T-helper 2 cell (primary cell): ENCODE measurements at places on chromosomes 7 and 10.

DNA sequence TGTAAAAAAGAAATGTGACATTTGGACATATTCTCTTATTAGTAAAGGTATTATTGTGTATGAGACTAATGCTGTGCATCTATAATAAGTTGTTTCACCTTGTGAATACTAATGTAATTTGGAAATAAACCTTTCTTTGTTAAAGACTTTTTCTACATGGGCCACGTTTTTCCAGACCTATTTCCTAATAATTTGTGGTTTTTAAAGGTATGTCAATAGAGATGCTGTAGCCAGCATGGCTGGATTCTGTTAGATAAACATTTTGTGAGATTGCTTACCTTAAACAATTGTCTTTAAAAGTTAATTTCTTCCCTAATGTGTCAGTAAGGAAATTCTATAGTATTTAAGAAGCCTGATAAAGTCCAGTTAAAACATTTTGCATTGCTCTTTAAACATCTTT, 56.0 kb downstream of the KAT6B start:
- no peak for DNase-seq

DNA sequence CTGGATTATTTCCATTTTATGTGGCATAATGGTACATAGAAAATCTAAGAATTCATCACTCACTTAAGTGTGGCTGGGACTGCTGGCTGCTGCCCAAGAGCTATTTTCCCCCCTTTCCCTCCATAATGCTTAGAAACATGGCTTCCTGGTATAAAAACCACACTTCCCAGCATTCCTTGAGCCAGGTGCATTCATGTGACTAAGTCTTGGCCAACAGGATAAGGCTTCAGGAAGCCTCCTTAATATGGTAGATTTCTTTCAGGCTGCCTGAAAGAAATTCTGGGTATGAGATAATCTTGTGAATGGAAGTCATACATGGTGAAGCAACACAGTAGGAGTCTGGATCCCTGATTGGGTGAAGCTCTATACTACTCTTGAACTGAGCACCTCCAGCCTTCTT, 178.0 kb downstream of the JAZF1 start:
- no peak for DNase-seq

DNA sequence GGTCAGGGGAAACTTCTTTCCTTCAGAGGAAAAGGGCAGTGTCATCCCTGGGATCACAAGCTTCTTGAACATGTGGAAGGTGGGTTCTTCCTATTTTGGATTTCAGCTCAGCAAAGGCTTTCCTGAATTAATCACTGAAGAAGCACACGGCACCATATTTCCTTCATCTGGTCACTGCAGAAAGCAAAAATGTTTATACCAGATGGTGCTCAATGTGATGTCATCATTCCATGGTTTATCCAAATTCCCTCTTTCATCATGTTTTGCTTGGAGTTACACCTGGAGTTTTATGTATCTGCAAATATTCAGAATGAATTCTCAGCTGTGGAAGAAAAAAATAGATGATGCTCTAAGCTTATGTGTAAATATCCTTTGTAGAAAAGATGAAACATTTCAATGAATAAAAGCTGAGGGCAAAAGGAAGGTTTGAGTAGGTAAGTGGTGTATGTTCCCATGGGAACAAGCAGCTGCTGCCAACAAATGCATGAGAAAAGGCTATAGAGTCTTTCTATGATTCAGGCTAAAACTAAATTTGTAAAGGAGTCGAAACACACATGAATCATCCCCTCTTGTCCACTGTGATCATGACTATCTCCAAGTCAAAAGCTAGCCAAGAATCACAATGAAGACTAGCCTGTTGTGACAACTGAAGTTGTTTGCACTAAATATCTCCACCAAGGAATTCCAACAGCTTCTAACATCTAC, 26.9 kb upstream of the BPGM start:
- no peak for DNase-seq

DNA sequence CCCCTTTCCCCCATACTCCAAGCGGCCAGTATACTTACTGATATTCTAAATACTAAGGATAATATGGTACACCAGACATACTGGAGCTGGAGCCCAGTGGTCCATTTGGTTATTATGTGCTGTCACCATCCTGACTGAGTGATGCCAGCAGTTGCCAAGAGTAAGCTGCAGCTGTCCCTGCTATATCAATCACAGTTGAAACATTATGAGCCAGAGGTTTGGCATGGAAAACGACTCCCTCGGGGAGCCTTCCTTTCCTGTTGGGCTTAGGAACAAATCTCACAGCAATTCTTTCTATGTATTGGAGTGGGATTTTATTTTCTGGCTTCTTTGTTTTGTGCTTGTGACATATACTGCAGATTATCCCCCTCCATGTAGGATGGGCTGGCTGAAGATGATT, 32.6 kb downstream of the STRIP2 start:
- no peak for DNase-seq

GRCh38 chr10:98096316-98096715, 38.1 kb upstream of the R3HCC1L start:
- no peak for DNase-seq

DNA sequence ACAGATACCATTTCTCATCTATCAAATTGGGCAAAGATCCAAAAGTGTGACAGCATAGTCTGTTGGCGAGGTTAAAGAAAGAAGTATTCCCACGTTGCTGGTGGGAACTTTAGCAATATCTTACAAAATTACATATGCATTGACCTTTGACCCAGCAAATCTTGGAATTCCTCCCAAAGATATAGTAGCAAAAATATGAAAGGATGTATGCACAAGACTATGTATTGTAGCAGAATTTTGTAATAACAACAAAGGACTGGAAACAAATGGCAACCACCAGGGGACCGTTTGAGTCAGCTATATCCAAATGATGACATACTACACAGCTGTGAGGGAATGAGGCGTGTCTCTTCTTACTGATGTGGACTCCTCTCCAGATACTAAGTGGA, 50.2 kb downstream of the KCNH2 start:
- no peak for DNase-seq

- no peak for DNase-seq
Measured at GRCh38 chr7:148135116-148135515, 455.4 kb upstream of the C7orf33 start.

DNA sequence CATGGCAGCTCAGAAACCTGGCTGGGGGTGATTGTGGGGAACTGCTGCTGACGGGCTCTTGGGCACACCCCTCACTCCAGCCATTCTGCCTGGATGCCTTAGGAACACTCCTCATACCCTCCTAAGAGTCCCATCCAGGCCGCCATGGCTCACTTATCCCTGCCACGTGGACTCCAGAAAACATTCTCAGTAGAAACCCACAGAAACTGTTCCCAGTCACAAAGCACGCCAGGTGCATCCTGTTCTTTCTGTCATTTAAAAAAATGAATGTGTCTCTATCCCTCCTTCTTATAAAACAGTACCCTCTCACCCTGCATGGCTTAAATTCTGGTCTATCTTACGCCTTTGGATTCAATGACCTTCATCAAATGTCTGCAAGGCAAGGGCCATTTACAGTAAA, 177.7 kb downstream of the CUX1 start:
- no peak for DNase-seq

- DNase-seq: no peak
Measured at GRCh38 chr10:6013413-6014192, 36.3 kb upstream of the IL15RA start.

DNA sequence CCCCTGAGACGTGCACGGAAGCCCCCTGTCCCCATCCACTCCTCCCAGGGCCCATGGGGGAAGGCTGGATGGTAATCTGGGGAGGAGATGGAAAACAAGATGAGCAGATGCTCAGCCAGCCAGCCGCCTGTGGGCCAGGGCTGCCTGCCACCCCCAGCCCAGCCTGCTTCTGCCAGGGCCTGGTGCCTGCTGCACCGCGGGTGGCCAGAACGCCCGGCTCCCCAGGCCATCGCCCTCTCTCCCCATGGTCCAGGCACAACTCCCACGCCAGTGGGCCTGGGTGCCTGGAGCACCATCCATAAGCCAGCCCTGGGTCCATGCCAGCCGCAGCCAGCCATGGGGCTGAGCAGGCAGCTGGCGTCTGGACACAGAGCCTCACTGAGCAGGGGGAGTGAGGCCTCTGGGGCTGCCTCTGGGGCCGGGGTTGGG, 57.2 kb upstream of the ELN start:
- DNase-seq: no peak

- DNase-seq: no peak
Measured at GRCh38 chr7:104903044-104903443, 111.0 kb upstream of the KMT2E start.

DNA sequence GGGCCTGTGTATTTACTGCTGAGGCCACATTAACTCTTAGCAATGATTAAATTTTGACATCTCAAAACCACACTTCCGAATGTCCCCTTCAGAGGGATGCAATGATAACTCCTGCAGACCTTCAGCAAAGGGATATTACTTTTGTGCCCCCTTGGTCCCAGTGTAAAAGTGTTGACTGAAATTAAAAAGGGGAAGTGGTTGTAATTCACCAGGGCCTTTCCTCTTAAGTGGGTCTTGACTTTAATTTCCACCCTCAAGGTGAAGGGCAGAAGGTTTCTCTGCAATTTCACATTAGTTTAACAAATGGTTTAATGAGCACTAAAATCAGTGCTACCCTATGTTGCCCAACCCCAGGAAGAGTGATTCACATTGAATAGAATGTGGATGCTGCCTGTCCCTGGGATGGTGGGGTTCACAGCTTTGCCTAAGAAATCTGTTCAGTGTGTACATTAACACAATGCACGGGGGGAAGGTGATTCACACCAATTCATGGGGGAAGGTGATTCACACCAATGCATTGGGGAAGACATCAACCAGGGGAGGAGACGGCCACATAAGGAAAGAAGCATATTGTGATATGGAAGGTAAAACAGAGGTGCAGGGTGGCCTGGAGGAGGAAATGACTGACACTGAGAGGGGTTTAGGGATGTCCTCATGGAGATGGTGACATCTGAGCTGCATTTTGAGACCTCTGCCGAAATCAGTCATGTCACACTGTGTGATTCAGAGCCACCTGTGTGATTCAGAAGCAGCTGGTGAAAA, 19.4 kb upstream of the TNS3 start:
- DNase-seq: no peak

GRCh38 chr10:78909221-78909620, 159.5 kb upstream of the ZMIZ1 start:
- DNase-seq: no peak

GRCh38 chr7:93957767-93958166, 36.2 kb downstream of the GNG11 start:
- DNase-seq: no peak

DNA sequence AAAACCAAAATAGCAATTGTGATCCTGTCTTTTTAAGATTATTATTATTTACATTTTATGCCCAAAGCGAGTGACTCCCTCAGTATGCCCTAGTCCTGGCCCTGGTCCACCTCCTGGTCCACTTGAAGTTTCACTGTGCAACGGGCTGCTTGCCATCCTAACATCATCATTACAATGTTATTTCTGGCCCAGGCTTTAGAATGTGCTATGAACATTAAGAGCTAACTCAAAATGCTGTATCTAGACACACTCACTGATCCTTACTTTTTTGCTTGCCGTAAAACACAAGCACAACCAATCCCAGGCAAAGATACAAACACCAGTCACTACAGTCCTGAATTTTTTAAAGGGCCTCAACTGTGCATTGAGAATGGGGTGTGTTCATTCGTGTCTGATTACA, 38.4 kb downstream of the RHOBTB1 start:
- DNase-seq: no peak

- no peak for DNase-seq
Measured at GRCh38 chr10:123926401-123927264, 35.0 kb upstream of the CPXM2 start.

DNA sequence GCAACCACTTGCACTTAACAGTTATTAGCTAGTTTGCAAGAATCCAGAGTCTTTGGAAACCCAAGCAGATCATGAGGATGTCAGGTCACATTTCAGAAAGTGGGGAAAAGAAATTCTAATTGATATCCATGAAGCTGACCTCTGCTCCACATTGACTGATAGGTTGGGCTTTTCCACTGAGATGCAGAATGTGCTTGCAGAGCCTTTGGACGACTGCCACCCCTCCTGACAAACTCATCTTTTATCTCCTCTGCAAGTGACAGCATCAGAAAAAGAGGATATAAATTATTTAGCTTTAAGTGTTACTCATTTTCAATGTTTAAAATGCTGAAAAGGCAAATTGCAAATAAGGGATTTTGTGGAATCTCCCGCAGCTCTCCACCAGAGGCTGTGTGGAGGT, 75.3 kb downstream of the C10orf90 start:
- no peak for DNase-seq

- DNase-seq: no peak
Measured at GRCh38 chr10:46558122-46558391, 1.6 kb upstream of the GPRIN2 start.

- no peak for DNase-seq
Measured at GRCh38 chr7:149883048-149883438, 9.3 kb downstream of the ATP6V0E2 start.

DNA sequence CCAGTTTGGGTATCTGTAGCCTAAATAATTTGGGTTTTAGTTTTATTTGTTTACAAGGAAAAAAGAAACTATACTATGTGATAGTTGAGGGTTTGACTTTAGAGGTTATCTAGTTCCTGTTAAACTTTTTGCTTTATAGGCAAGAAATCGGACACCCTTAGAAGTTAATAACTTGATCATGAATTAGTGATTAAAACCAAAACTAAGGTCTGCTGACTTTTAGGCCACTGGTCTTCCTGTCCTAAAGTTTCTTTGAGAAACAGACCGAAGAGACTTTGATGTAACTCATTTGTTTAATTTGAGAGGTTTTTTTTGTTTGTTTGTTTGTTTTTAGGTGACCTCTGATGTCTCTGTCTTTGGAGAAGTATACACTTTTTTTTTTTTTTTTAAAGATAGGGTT, 59.7 kb downstream of the PHTF2 start:
- DNase-seq: no peak

DNA sequence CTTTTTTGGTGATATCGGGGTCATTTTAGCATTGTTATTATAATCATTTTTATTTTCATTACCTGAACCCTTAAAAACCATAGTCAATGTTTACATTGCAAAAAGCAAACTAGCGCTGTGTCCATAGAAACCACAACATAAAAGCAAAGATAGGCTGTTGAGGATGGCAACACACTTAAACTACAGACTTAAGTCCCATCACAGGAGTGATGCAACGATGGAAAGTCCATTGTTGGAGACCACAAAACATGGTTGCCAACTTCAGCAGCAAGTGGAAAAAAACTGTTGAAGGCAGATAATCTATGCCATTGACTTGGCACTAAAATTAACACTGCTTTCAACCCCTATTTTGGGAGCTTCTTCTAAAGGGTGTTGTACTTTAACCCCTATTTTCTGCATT, 398.8 kb upstream of the IGFBP3 start:
- no peak for DNase-seq

DNA sequence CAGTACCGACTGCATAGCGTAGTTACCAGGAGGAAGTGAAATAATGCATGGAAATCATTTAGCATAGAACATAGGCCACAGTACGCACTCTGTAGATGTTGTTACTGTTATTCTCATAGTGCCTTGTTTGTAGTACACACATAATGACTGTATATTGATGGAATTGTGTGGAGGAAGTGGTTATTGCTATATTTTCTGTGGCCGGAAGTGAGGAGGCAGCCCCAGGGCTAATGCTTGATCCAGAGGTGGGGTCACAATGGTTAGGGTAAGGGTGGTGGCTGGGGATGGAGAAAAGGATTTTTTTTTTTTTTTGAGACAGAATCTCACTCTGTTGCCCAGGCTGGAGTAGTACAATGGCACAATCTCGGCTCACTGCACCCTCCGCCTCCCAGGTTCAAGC, 4.5 kb upstream of the MGAM start:
- no peak for DNase-seq

GRCh38 chr7:81114633-81115032, 195.8 kb upstream of the SEMA3C start:
- DNase-seq: no peak
